ENCODE measurements at places on chromosomes 3 and 15.

DNA sequence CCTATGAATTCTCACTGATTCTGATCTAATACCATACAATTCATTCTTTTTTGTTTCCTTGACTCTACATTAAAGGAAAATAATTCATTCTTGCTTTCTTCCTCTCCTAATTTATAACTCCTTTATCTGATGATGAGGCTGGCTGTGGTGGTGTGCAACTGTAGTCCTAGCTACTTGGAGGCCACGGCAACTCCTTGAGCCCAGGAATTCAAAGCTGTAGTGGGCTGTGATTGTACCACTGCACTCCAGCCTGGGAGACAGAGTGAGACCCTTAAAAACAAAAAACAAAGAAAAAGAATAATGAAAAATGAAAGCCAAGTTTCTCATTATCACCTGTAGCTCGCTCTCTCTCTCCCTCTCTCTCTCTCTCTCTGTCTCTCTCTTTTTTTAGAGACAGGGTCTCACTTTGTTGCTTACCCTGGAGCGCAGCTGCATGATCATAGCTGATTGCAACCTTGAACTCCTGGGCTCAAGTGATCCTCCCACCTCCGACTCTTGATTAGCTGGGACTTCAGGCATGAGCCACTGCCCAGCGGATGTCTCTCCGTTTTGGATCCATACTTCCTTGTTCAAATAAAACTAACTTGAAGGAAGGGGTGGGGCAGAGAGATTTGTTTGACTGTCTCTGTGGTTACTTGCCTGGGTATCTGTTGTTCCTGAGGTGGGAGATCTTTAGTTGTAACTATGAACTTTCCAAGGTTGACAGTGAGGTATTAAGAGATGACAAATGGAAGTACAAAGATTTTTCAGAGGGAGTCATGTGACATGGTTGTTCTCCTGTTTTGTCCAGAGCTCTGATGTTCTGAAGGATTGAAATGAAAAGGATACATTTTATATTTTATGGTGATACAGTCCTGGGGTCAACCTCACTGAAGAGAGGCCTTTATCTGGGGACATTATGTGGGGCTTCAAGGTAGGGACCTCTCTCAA lies 46.9 kb downstream of the STARD9 start:
- DNase-seq: no peak

- peak; percentile 17 for DNase-seq
Measured at GRCh38 chr3:49673121-49673714, 933 bp upstream of the APEH start.

DNA sequence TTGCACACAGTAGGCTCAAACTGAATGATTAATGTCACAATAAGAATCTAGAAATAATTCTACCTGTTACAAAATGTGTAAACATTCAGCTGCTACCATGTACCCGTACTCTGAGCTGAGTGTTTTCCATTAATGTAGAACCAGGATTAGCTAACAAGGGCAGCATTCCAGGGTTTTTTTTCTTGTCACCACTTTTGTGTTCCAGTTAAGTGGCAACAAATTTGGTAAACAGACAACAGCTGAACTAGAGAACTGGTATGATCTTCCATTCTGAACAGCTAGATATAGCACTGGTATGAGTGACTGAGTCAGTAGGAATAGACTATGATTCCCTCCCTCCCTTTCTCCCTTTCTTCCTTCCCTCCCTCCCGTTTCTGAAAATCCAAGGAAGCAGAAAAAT lies 229.4 kb downstream of the CD47 start:
- no peak for DNase-seq

DNA sequence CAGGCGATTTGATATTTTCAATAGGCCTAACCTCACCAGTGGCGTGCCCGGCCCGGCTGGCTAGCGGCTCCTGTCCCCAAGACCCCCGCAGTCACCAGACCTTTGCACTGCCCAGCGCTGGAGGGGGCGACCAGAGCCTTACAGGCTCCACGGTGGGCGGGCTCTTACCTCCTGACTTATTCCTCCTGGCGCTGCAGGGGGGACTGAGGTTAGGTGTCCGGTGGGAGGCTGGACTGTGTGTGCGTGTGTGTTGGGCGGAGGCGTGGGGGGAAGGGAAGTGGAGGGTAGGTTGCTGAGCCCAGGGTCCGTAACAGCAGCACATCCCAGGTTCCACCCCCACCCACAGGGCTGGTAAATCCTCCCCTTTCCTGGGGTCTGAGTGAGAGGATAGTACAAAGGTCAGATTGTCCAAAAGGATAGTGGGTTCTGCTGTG lies 27.5 kb upstream of the THRB start:
- no peak for DNase-seq

DNA sequence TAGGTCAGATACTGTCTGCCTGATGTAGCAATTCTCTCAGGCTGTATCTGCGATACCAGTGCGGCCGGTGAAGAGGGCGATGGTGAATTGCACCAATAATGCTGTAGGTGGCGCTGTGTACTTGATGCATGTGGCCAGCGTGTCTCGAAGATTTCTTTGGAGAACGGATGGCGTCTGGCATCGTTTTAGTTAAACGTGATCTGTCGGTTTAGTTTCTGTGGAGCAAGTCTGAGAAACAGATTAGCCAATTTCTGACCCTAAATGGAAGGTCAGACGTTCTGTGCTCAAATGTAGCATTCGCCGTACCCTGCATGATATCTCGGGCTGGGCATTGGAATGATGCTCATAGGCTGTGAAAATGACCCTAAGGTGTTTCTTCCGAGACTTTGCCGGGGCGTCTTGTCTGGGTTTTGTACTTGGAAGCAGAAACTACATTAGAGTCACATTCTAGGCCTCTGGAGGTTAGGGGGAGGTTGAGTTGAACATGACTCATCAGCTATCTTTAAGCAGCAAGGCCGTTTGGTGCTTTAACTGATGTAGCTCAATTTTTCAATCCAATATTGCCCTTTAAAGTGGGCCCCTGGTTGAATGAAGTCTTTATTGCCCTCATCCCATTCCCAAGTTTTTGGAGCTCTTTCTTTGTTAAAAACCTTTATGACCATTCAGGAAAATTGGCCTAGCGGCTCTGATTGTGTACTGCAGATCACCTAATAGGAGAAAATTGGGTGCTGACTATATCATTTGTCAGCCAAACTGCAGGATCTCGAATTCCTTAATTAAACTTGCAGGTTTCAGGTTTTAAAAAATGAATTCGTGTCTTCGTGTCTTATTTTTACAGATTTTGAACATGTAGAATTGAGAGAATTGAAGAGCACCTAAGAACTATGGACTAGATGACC lies 80.0 kb downstream of the SQOR start:
- no peak for DNase-seq

- no peak for DNase-seq
Measured at GRCh38 chr3:141335531-141336061, 32.7 kb upstream of the ZBTB38 start.

DNA sequence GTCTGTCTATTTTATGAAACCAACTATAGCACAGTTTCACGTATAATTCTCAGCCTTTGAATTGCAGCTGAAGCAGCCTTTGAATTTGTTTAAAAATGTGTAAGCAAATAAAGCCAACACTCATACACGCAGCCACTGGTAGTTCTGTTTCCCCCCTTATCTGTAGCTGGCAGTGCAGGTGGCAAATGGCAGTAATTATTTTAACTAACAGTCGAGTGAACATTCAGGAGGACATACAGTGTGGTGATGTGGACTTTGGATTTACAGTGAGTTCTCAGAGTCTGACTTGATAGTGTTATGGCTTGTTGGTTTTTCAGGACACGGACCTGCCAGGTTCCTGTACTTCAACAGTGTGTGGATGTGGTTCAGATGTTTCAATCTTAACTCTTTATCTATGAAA lies 64.0 kb upstream of the SKOR1 start:
- DNase-seq: no peak

DNA sequence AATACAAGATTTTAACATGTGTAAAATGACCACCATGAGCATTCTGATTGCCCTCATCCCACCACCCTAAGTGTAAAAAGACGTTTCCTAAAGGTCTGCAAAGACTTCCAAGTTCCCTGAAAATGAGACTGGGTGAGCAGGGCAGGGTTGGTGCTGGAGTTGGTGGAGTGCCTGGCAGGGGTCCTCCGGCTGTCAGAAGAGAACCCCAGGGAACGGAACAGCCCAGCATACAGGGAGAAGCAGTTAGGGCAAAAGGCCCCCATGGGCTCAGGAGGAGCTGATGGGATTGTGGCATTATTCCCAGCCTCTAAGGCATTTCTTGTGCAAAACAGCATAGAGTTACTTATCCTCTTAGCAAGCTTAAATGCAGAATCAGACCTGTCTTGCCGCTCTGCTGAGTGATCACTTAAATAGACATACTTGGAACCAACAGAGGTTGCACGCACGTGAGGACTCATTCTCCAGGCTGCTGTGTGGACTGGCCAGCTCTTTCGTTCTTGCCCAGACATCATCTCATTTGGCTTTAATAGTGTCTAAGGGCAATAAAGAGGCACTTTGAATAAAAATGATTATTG lies 36.0 kb downstream of the XYLB start:
- DNase-seq: no peak

- peak; percentile 19 for DNase-seq
Measured at GRCh38 chr15:65981837-65982626, 112.7 kb downstream of the RAB11A start.

GRCh38 chr3:33779751-33780150 lies 18.7 kb upstream of the PDCD6IP start:
- DNase-seq: no peak

Measured in stimulated activated CD4-positive, alpha-beta T cell treated with anti-CD3 and anti-CD28 coated beads, Interleukin-15, amount 100 ng/mL, for 1 hour (primary cell).